ENCODE measurements at places on chromosomes 2 and 18.
A peak's percentile ranks its signal among the peaks of the same experiment; 100 is the strongest.

DNA sequence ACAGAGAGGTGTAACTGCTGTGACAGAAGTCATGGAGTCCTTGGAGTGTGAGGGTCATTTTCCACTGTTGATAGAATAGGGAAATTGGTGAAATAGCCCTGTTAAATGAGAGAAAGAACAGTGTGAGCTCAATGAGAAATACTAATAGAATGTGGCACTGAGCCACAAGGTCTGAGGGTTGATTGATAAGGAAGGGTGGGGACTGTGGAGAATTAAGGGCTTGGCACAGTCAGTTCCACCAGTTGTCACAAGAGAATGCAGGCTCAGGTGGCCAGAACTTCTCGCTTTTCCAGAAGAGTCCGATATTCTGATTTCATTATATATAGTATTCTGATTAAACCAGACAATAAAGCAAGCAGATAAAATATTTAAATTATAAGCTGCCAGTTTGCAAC lies 9.1 kb upstream of the IL1RN start:
- no peak for DNase-seq

- DNase-seq, result no peak
Measured at GRCh38 chr18:77049938-77050337, 82.6 kb downstream of the MBP start.

DNA sequence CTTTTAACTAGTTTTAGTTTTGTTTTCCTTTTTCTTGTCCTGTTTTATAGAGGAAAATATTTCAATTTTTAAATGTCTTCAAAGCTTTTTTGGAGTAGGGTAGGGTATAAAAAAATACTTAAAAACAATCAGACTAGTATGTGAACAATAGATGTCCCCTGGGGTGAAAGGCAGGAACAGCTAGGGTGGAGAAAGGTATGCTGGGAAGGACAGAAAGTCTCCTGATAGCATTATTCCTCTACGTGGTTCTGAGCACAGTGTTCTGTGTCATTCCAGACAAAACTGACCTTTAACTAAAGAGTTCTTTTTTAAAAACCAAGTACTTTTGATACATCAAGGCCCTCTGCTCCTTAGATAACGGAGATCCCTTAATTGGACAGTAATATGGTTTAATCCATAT lies 32.1 kb upstream of the B3GNT2 start:
- DNase-seq, result no peak

GRCh38 chr2:98058191-98058975 lies 28.6 kb upstream of the VWA3B start:
- no peak for DNase-seq

GRCh38 chr2:48315896-48316194 lies 214.1 kb upstream of the STON1 start:
- peak; percentile 15 for DNase-seq

DNA sequence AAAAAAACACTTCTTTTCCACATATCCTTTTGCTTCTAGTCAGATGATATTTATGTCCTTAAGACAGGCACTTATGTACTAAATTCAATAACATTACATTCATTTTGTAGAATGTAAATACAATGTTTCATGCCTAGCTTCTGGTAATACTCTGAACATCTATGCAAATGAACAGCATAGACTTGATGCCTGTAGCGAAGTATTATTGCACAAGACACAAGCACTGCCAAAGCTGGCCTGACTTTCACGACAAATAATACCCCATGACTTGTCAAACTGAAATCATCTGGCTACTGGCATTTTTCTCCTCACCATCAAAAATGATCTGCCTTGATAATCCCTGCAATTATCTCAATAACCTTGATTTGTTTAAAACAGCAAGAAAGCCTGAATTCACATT lies 101.3 kb downstream of the L3MBTL4 start:
- no peak for DNase-seq

- no peak for DNase-seq
Measured at GRCh38 chr2:113175736-113176695, 2.2 kb downstream of the PSD4 start.

DNA sequence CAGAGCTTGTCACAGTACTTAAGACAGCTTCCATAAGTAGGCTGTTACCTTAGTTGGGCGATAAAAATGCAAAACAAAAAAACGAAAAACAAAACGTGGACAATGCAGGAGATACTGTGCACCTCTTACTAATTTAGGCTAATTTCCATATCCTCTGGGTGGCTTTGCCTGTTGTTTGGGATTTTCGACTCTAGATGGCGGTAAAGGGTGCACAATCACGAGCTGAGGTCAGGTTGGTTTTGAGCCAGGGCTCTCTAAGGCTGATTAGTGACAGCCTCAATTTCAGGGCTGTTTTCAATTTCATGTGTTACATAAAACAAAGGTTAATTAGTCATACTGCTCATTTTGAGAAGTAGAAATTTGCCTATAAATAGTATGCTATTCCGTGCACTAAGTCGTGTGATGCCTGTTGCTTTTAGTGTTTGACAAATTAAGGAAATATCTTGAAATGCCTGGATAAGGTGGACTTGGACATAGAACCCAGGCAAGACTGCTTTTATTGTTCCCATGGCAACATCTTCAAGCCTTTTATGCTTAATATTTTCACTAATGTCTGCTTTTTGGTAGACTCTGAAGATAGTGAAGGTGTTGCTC lies 493.1 kb downstream of the SOCS6 start:
- DNase-seq, result peak; percentile 42

GRCh38 chr2:230075988-230076631 lies 7.4 kb upstream of the SLC16A14 start:
- no peak for DNase-seq

DNA sequence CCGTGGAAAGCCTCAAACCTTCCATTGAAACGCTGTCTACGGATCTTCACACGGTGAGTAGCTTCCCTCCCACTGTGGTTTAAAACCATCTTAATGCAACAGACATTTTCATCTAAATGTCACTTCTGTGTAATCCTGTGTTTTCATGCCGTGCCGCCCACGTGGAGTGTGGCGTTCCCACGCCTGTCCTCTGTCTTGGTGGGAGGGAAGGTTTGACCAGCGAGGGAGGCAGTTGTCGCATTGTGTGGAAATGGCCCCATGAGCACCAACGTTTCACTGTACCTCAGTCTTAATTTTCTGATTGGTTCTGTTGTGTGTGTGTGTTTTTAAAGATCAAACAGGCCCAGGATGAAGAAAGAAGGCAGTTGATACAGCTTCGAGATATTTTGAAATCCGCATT lies 88.6 kb downstream of the ITGB1BP1 start:
- DNase-seq, result no peak

- no peak for DNase-seq
Measured at GRCh38 chr2:58107803-58108710, 61.5 kb downstream of the VRK2 start.

GRCh38 chr2:111121028-111121827 lies 514 bp downstream of the BCL2L11 start:
- peak; percentile 52 for DNase-seq
